ENCODE measurements at places on chromosomes 5 and 9.
A peak's percentile ranks its signal among the peaks of the same experiment; 100 is the strongest.

DNA sequence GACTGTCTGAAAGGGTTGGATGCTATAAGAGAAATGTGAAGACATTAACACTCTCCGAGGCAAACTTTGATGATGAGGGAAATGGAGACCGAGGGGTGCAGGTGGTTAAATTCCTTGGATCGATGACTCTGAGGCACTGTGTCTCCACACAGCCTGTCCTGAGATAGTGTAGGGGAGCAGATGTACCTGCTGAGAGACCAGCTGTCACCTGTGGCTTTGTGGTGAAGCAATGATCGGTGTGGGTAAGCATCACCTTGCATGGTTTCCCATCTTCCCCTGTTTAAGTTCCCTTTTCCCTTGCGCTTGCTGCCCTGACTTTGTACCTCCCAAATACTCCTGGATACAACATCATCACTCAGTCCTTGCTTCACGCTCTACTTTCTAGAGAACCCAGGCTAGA lies 9.8 kb upstream of the MIER3 start:
- no peak for ATAC-seq

DNA sequence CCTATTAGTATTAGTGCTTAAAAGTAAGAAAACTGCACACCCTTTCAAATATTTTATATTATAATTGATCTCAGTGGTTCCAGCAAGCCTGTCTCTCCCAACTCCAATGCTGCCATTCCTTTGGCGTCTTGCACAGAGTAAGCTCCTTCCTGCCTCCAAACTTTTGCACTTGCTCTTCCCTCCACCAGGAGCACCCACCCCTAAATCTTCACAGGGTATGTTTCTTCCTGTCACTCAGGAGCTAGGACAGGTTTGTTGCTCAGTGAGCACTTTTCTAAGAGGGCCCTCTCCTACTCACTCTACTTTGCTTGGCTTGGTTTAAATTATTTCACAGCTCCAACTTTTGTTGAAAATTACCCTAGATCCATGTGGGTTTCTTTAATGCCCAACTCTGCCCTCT lies 189.1 kb upstream of the ADRA1B start:
- ATAC-seq, result no peak

DNA sequence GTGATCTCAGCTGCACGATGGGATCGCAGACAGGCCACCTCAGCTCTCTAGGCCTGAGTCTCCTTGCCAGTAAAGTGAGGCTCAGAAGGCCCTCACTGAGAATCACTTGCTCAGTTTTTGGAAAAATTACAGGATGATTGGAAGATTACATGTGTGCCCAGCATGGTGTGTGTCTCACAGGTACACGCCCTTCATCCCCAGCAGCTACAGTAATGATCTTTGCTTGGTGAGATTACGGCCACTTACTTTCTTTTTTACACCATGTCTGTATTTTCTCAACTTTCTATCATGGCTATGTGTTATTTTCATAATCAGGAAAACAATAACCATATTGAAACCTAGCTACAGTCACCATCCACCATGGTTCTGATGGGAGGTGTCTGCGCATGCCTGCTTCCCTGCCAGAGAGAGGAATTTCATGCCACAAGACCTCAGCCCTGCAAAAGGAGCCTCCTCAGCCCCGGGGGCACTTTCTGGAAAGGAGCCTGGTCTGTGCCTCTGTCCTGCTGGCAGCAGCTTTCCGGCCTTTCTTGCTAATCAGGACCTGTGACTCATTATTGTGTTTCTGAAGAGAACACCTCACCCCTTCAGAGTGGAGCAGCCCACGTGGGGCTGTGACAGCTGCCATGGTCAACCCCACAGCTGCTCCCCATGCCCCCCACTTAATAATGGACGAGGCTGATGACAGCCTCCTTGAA lies 64.2 kb upstream of the OLFM1 start:
- no peak for ATAC-seq

GRCh38 chr9:130473566-130473965 lies 28.8 kb downstream of the ASS1 start:
- no peak for ATAC-seq

DNA sequence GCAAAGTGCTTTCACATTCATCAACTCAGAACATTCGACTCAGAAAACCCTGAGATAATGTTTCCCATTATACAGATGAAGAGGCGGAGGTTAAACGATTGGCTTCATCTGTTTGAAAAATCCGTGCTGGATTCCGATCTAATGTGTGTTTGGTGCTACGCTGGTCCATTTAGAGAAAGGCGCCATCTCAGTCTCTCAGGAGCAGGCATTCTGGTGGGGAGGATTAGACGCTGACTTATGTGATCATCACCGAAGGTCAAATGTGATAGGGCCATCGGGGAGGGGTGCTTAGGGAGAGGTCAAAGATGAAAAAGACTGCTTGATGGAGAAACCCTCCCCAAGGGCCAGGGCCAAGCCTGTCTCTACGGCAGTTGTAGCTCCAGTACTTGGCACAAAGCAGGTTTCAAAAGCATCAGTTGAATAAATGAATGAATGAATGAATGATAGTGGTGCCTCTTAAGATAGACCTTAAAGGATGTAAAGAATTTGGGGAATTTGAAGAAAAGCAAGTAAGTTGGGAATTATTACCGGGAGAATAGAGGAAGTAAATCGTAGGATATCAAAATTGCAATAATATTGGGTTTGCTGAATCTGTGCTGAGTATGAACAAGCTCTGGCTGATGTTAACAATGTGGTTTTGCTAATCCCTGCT lies 160.6 kb upstream of the SHB start:
- ATAC-seq, result no peak

- ATAC-seq, result no peak
These were observed 41.9 kb downstream of the TGFBI start for GRCh38 chr5:136070486-136071285.

DNA sequence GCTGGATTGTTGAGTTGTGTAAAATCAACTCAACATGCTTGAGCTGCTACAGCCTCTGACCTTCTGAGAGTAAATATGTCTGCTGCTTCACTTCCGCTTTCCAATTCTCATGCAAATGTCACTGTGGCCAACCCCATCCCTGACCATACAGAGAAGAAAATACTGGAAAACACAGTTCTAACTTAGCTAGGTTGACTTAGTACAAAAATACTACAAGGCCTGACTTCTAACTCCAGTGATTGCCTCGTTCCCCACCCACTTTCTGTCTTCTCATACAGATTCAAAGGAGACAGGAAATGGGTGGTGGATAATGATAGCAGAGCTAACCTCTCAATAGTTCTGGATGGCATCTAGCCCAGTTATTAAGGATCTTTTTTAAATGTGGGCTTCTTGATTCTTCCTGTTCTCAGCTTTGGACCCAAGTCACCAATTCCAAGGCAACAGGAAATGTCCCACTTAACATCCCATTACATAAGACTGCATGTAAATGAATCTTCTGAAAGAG lies 226.6 kb upstream of the SLC24A2 start:
- ATAC-seq, result no peak

DNA sequence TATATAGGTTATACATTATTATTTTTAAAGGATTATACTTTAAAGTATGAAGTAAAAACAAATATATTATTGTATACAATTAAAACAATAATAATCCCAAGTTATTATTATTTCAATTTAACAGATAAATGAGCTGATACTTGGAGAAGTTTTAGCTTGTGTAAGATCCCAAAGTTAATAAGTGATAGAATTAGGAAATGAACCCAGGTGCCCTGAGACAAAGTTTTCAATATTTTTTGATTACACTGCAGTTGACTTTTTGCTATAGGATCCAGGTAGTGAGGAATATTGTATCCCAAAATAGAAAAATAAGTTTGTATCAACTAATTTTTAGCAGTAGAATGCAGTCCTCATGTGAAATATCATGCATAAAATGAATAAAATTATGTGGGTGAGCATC lies 543.2 kb upstream of the ZNF608 start:
- no peak for ATAC-seq

DNA sequence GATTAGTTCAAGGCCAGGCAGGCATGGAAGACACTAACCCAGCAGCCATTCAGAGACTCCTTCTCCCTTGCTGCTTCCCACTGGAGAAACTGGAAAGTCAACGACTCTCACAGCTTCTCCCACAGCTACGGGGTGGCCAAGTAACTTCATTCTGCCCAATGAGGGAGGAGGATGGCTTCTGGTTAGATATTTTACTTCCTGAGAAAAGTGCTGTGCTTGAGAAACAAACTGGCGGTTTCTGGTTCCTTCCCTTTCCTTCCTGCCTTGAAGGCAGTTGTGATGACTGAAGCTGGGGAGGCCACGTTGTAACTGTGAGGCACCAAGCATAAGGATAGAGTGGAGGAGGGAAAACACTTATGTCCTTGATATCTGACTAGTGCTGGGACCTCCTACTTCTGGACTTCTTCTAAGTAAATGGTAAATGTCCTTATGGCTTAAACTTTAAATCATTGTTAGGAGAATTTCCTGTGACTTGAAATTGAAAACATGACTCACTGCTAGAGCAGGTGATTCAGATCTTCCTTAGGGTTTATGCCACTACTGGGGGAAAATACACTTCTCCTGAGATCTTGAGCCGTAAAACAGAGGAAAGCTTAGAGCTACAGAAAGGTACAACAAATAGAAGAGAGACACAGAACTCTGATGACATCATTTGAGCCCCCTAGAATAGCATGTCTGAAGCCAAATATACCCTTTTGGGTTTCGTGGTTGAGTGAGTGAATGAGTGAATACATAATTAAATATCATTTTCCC lies 3.1 kb upstream of the GNPDA1 start:
- peak; percentile 68 for ATAC-seq

DNA sequence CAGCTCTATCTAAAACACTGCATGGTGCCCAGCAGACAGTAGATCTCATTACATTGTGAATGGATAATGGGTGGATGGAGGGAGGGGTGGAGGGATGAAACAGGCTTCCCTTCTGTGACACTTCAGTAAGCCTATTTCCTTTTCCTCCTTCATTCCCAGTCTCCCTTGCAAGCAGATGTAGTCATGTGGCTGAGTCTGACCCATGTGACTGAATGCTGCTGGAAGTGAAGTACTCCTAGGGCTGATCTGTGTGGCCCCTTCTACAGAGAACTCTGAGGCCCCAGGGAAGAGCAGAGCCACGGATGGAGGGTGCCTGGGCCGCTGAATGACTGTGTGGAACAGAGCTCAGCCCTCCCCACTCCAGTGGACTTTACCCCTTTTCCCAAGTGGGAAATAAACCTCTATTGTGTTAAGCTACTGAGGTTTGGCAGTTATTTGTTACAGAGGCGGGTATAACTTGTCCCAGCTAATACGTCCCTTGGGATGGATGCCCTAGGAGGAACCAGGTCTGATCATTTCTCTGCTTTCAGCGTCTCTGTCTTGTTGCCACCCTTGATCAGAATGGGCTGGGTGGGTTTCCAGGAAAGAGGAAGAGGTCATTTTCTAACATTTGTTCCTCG lies 176.1 kb upstream of the MVB12B start:
- no peak for ATAC-seq

- ATAC-seq, result peak; percentile 37
These were observed 38.5 kb upstream of the NR4A3 start for GRCh38 chr9:99782962-99783718.

GRCh38 chr5:89064054-89064453 lies 181.1 kb upstream of the MEF2C start:
- ATAC-seq, result peak; percentile 16

GRCh38 chr5:135246923-135247795 lies 151.9 kb downstream of the MACROH2A1 start:
- peak; percentile 57 for ATAC-seq

GRCh38 chr5:148147415-148147814 lies 20.9 kb upstream of the SPINK14 start:
- no peak for ATAC-seq

DNA sequence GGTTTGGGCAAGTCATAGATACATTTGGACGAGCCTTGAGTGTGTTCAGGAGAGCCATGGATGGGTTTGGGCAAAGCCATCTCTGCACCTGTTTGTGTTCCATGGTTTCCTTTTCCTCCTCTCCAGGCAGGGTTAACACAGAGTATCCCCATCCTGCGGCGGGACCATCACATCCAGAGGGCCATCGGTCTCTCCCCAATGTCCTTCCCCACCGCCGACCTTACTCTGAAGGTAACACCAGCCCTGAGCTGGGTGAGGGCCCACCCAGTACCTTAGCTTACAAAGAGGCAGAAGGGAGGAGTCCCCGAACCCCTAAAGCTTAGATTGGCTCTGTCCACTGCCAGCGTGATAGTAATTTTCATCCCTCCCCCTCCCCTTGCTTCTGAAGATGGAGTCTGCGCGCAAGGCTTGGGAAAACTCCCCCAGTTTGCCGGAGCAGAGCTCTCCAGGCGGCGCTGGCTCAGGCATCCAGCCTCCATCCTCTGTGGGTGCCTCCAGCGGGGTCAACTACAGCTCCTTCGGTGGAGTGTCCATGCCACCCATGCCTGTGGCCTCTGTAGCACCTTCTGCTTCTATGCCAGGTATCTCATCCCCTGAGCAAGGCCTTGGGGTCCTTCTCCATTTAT lies 18.0 kb upstream of the POMT1 start:
- ATAC-seq, result no peak

DNA sequence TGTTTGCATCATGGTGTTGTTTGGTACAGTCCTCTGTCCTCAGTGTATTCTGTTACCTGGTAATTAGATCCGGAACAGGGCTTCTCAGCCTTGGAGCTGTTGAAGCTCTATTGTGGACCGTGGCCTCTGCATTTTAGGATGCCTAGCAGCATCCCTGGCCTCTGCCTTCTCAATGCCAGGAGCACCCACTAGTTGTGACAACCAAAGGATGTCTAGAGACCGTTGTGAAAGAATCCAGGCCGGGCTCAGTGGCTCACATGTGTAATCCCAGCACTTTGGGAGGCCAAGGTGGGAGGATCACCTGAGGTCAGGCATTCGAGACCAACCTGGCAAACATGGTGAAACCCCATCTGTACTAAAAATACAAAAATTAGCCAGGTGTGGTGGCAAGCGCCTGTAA lies 159.6 kb downstream of the CACNA1B start:
- ATAC-seq, result no peak

DNA sequence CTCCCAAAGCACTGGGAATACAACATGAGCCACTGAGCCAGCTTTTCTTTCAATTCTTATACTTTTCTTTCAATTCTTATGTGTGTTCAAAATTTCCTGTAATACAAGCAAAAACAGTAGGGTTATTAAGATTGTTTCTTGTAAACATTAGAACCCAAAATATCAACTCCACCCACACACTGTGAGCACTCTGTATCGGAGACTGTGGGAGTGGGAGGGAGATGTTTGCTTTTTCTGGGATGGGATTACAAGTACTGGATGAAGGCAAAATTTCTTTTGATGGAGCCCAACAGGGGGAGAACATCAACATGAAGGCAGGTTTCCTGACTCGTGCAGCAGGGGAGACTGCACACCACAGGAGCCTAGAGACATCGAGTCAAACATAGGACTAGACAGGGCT lies 4.7 kb upstream of the CFAP90 start:
- no peak for ATAC-seq

DNA sequence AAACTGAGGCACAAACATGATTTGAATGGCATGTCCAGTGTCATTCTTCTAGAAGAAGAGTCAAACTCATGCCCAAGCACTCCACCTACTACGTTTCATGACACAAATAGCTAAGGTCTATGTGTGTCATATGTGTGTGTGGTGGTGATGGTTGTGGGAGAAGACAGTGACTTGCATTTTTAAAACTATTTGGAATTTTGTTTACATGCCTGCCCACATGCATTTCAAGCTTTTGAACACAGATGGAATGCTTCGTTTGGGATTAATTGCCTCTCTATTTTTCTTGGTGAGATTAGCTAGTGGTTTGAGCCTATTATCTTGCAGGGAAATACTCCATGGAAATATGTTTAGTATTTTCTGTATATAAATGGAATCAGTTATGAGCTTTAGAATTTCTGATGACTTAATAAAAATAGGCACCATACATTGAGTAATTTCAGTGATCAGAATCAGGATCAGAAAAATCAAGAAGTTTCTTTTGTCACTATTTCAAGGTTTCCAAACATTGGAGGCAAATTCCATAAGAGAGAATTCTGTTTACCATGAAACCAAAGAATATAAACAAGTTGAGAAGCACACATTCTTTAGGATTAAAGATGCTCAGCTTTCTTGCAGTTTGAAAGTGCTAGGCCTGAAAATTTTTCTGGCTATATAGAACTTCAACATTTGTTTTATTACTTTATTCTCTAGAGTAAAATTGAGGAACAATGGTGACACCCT lies 260.3 kb upstream of the SEMA6A start:
- no peak for ATAC-seq
